Inflammatory macrophage treated with lipopolysaccharide for 1 hour (primary cell): ENCODE measurements at places on chromosomes 4 and X.

DNA sequence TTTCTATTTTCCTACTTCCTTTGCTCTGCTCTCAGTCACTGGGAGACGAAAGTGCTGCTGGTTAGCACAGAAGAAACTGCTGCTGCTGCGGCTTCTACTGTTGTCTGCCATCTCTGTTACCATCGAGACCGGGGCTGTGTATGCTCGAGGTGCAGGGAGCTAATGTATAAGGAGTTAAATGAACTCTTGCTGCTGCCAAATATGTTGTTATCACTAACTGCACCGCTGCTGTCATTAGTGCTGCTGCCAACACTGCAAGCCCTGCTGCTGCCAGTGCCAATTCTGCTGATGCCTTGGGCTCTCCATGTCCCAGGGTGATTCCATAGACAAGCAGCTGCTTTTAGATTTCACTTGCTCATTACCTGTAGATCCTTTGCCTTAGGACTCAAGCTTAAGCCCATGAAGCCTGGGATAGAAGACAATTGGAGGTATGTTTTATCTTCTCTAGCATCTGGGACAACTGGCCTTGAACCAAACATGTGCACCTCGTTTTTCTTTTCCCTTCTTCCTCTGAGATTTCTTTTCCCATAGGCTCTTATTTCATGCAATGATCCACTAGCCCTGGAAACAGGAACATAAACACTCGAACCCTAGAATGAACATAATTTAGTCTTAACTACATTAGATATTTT lies 107.8 kb downstream of the CCSER1 start:
- DNase-seq: no peak

DNA sequence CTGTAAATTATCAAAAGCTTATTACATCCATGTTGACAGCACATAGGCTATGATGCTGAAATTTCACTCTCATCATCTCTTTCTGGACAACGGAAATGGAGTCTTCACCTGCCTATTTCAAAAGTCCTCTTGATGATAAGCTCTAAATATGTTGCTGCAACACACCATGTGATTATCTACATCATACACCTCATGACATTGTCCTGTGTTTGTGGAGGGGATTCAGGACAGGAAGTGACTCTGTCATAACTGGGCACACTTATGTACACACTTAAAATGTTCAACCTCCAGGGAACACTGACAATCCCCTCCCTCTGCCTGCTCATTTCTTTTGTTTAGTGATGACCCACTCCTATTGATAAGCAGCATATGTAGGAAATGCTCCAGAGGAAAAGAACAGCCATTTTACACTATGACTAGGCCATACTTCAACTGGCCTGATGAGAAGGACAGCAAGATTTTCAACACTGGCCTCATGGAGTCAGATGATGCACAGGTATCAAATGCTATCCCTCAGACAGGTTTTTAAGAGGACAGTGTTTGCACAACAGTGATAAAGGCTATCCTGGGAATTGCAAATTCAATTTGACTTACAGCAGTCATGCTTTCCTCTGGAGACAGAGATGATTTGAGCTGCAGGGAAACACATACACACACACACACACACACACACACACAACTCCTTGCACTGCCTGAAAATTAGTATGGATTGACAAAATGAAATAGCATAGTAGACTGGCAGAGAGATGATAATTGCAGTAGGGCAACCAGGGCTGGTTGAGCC lies 163.3 kb upstream of the RASGEF1B start:
- no peak for DNase-seq

DNA sequence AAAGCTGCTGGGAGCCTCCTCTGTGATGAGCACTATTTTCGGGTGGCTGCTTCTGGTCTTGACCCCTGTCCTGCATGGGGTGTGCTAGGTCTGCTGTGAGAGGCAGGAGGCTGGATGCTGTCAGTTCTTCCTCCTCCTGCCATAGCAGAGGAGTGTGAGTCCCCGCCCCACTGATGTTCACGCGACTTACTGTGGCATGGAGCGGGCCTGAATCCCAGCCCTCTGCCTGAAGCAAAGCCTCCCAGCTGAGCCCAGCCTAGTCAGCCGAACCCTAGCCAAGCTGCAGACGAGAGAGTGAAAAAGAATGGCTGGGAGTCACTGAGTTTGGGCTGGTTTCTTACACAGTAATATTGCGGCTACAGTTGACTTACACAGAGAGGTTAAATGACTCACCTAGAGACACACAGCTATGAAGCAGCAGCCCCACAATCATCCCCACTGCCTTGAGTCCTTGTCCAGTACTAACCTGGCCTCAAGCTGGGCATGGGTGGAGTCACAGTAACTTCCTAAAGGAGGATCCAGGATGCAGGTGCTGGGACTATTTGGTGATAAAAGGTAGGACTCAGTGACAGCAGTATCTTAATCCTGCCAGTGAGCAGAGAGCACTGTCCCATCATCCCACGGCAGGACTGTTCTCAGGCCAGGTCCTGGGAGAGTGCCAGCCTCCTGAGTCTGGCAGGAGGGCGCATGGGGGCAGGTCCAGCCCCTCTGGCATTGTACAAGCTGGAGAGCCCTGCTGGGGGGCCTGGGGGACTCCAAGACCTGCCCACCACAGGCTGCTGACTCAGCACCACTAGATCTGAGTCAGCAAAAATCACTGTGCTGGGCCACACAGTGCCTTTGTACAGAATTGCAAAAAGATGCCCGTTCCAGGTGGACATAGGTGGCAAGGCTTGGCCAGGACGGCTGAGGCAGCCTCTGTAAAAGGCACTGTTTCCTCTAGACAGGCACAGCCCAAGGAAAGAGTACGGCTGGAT lies 60.4 kb upstream of the CRMP1 start:
- no peak for DNase-seq

DNA sequence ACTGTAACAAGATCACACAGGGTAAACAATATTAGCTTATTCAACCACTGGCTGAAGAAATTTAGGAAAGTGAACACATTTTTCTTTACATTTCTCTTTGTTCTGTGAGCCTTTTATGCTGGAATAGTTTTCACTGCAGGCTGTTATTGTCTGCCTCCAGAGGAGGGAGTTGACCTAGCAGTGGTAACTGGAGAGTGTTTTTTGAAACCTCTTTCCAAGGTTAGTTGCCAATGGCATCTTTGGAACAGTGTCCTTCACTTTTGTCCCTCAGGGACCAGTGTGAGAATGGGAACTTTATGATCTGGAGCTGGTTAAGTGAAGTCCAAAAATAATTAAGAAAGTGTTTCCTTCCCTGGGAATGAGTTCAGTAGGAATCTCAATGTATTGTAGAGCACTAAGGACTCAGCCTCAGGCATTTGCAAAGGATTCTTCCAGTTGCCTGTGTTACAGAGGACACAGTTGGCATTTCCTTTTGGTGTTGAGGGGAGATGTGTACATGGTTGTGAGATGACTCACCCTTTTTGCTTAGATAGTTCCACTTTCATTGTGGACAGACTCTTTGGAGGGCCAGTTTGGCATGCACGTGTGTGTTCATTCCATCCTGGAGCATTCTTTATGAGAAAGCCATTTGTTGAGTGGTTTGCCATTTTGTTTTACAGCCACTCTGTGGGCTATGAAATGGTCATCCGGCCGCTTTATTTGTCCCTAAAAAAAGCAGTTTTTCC lies 61.3 kb downstream of the AR start:
- DNase-seq: no peak

DNA sequence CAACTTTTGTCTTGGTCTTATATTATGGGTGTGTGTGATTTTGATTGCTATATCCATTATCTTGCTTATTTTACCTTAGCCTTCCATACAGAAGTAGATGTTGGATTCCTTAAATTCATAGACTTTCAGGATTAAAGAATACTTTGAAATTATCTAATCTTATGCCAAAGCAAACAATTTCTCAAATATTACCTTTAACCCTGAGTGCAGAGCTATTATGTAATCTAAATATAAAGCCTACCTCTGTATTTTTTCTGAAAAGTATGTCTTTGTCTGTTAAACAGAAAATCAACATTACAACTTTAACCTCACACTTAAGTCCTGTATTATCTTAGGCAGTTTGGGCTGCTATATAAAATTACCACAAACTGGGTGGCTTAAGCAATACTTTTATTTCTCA lies 782.5 kb downstream of the STIM2 start:
- no peak for DNase-seq

GRCh38 chrX:25344161-25344936 lies 328.6 kb upstream of the ARX start:
- DNase-seq: no peak

- peak; percentile 52 for DNase-seq
Observed at GRCh38 chrX:24081661-24082154, 27.0 kb downstream of the EIF2S3 start.

GRCh38 chr4:17713779-17714178 lies 67.6 kb downstream of the FAM184B start:
- no peak for DNase-seq

GRCh38 chr4:84366161-84366560 lies 132.9 kb downstream of the NKX6-1 start:
- no peak for DNase-seq

GRCh38 chr4:101357751-101358150 lies 10.4 kb upstream of the PPP3CA start:
- no peak for DNase-seq

DNA sequence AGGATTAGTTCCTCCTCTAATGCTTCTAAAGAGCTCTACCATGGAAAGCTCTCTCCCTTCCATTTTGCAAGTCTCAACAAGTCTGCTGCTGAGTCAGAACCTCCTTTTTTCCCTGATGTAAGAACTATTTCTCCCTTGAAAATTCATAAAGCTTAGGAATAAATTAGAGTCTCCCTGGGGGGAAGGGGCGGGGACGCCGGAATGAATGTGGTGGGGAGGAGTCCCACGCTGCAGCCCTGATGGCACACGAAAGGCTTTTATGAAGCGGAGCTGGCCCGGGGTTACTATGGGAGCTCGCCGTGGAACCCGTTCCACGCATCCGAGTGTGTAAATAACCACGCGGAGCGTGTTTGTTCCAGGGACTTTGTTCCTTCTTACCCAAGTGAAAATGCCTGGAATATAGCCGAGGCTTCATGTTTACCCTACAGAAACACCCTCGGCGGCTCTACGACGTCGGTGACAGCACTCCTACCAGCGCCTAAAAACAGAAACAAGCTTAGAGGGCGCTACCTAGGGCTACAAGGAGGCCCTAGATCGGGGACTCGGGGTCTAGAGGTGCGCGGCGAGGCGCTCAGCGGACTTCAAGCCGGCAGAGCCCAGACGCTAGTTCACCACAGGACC lies 923 bp upstream of the CPEB2 start:
- DNase-seq: peak; percentile 79

DNA sequence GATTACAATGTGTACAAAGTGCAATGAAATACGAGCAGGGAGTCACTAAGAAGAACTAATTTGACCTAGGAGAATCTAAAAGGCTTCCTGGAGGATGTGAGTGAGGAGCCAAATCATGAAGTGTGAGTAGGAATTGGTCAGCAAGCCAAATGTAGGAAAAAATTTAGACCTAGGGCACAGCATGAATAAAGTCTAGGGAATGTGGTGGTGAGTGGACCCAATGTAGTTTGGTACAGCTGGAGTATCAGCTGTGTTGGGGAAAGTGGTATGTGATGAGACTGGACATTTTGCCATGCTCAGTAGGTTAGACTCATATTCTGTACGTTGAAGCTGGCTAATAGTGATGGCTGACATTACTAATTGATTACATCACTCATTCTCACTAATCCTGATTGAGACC lies 191.0 kb downstream of the AFF2 start:
- no peak for DNase-seq

GRCh38 chr4:128776794-128777216 lies 32.7 kb upstream of the JADE1 start:
- no peak for DNase-seq

- DNase-seq: no peak
Observed at GRCh38 chr4:128589384-128589965, 220.0 kb upstream of the JADE1 start.

- DNase-seq: no peak
Observed at GRCh38 chr4:137638934-137639333, 106.6 kb upstream of the PCDH18 start.

DNA sequence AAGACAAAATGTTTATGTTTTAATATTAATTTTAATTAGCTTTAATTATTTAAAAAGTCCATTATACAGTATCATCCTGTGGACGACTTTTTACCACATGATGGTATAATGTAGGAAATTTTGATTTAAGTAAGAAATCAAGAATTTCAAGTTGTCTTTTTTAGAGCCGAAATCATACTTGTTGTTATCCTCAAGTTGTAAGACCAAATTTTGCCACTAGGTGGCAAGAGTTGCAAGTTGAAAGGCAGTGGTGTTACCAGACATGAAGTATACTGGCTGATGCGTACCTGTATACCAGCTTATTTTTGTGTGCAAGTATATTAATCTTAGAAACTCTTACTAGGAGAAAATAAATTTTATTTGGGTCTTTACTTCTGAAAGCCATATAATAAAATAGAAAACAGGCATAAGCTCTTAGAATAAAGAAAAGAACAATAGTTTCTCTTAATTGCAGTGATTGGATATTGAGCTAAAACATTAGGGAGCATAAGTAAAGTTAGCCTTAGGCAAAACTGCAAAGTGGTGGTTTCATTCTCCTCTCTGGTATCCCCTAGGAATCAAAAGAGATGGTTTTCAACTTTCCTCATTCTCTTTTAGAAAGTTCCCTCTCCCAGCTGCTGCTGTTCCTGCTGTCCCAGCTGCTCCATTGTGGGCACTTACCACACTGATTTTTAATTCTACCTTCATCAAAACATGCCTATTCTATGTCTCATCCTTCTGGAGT lies 118.0 kb upstream of the WDFY3 start:
- peak; percentile 30 for DNase-seq

- no peak for DNase-seq
Observed at GRCh38 chr4:20075248-20075871, 176.3 kb upstream of the SLIT2 start.

DNA sequence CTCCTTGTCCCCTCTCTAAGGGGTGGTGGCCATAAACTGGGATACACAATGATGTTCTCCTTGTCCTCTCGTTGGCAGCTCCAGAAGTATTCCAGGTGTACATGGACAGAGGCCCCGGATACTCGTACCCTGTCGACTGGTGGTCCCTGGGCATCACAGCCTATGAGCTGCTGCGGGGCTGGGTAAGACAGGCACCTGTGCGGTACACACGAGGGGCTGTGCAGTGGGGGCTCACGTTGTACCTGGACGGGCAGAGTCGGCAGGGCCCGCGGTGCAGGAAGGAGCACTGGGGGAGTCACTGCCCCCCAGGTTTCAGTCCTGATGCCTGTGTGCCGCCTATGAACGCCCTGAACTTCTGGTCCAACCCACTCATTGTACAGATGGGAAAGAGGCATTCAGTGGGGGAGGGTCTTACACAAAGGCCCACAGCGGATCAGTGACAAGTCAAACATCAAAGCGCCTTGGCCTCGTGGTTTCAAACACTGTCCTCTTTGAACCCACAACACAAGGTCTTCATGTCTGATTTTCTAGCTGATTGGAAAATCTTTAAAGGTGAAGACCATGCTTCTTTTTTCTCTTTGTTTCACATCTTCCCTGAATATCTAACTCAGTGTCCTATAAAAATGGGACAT lies 261.6 kb downstream of the EVC2 start:
- no peak for DNase-seq

DNA sequence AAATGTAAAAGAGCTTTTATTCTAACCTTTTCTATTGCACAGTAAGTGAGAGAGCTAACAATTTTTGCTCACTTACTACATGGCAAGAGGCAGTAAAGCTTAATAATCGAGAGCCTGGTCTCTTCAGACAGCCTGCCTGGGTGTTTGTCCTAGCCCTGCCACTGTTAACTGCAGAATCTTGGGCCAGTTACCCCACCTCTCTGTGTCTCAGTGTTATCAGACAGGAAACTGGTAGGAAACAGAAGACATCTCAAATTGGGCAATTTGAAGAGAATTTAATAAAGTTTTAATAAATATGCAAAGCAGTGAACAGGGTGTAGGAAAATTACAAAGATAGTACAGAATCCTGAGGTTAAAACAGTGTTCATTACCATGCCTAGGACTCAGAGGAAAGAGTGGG lies 13.4 kb downstream of the STAP1 start:
- no peak for DNase-seq
